Stimulated activated CD4-positive, alpha-beta T cell treated with anti-CD3 and anti-CD28 coated beads, TNF-alpha, amount 100 ng/mL, for 24 hours (primary cell): ENCODE measurements at places on chromosomes 4 and X.

DNA sequence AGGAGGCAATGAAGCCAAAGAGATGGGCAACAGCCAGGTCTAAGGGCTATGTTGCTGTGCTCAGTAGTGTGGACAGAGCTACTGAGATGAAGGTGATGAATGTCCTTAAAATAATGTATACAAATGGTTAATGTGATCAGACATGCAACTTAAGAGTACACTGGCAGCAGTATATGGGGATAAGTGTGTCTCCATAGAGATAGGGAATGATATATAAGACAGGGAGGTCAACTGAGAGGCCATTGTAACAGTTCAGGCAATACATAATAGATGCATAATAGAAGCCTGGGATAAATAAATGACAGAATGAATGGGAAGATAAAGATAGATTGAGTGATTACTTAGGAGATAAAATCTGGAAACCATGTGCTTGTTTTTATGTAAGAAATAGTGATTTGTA lies 250.0 kb downstream of the CFAP299 start:
- no peak for DNase-seq

- no peak for DNase-seq
Observed at GRCh38 chrX:22541926-22542325, 269.2 kb downstream of the CBLL2 start.

- DNase-seq, result no peak
Observed at GRCh38 chr4:6198278-6198677, 2.1 kb downstream of the JAKMIP1 start.

DNA sequence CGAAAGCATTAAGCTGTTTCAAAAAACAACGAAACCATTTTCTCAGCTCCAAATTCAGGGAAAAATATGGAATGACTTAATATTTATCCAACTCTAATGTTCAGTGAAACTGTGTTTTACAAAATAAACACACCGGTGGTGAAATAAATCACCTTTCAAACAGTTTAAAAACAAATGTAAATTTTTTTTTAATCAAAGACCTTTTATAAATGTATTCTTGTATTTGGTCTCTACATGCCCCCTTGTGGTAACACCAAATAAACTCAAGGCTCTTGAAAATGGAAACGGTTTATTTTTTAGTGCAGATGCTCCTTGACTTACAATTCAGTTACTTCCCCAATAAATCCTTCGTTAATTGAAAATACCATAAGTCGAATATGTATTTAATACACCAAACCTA lies 45.8 kb upstream of the ITM2A start:
- DNase-seq, result no peak

GRCh38 chrX:64456828-64457227 lies 61.6 kb upstream of the MTMR8 start:
- DNase-seq, result no peak

DNA sequence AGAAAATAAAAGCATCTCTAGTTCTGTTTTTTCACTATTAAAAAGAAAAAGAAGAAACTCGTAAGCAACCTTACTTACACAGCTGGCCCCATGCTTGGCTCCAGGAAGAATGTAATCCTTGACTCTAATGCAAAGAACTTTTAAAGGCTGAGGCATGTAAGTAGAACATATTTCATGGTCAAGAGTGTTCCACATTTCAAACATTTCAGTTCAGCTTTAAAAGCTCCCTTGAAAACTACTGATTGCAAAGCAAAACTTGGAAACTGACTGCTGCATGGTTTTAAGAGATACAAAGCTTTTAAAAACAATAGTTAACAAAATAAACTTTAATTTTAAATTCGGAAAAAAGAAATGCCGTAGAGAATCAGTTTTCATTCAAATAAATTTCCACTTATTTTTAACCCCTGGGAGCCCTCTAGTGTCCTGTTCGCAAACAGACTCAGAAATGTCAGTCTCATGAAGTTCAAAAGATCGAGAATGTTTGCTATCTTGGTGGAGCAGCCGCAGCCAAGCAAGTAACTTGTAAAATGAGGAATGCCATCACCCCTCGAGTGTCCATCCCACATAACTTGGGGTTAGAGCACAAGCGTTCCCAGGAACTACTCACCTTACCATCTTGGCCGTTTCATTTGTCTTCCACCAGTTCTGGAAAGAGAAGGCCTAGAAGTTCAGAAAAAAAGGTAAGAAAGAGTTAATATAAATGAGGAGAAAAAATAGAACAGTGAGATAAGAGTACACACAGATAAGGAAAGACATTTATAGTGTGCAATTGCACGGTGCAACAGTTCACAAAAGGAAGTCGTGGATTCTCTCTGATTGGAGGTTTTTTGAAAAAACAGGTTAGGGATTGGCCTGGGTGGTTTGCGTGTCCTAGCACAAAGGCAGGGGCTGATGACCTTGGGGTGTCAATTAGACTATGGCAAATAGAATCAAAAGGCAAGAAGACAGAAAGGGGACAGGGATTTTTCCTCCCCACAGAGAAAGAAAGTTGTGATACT lies at the start of gene GASK1B:
Gene GASK1B, minus strand, starts transcription at position 765 of the 998 bp plus-strand sequence. CDS start 1,650 bp downstream, outside the sequence.
- DNase-seq, result no peak

- DNase-seq, result no peak
Observed at GRCh38 chr4:183611210-183611830, 47.7 kb downstream of the RWDD4 start.

DNA sequence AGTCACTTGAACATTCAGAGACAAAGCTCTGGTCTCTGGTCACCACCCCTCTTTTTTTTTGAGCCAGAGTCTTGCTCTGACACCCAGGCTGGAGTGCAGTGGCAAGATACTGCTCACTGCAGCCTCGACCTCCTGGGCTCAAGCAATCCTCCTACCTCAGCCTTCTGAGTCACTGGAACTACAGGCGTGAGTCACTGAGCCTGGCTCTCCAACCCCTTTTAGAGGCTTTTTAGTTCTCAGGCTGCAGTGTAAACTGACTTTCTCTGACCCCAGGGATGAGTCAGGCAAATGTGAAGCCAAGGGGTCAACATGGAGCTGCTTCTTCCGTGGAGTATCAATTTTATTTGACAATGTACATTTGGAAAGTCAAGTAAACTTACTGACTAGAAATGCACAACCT lies 229.2 kb downstream of the PTTG2 start:
- no peak for DNase-seq

DNA sequence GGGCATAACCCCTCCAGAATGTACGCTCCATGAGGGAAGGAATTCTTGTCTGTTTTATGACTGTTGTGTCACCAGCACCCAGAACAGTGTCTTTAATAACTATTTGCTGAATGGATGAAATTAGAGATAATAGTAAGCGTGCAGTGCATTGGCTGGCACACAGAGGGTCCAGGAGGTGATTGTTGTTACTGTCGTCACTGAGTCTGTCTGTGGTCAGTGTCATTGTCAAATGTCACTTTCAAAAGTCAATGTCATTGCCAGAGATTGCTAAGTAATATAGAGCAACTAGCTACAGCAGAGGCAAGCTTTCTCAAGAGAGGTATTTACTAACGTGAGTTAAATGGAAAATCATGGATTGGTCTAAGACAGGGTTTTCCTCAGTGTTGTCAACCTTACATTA lies 70.7 kb downstream of the ARHGEF38 start:
- DNase-seq, result no peak

- no peak for DNase-seq
Observed at GRCh38 chrX:103056902-103057301, 7.1 kb downstream of the BEX1 start.

GRCh38 chrX:31223817-31224216 lies 152.0 kb upstream of the FTHL17 start:
- DNase-seq, result no peak

DNA sequence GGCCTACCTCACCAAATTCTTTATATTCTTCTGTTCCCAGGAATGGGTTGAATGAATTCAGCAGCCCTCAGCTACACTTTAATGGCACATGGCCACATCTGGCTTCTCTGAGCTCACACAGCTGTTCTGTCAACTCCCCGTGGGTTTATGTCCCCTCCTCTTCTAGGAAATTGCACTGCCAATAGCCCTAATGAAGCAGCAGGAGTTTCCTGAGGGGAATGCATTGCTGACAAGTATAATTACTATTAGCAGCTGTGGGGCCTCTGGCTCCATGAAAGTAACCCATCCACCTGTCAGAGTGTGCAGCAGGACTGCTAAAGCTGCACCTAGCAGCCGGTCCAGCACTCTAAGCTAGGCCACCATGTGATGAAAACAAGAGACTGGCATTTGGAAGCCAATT lies 50.3 kb downstream of the FTHL17 start:
- no peak for DNase-seq

DNA sequence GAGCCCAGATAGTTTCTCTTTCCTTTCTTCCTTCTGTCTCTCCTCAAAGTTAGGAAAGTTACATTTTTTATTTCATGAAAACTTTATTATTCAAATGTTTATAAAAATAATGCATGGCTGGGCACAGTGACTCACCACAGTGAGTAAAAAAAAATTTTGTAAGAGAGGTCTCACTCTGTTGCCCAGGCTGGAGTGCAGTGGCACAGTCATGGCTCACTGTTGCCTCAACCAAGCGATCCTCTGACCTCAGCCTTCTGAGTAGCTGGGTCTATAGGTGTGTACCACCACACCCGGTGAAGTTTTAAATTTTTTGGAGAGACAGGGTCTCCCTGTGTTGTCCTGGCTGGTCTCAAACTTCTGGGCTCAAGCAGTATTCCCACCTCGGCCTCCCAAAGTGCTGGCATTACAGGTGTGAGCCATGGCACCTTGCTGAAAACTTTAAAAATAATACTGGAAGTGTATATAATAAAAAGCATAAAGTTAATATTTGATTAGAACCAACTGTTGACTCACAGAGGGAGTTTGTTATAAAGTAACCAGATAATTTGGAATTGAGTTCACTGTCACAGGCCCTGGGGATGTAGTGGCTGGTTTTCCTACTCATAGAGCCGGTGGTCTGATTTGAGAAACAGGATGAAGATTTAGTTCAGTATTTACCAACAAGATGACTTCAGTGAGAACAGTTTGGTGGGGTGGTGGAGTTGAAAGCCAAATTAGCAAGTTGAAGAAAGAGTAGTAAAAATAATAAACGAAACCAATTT lies 18.0 kb downstream of the CMC4 start:
- DNase-seq, result no peak

GRCh38 chr4:85431156-85431555 lies 43.8 kb upstream of the ARHGAP24 start:
- DNase-seq, result no peak

- DNase-seq, result no peak
Observed at GRCh38 chr4:106325800-106326199, 9.4 kb downstream of the AIMP1 start.

DNA sequence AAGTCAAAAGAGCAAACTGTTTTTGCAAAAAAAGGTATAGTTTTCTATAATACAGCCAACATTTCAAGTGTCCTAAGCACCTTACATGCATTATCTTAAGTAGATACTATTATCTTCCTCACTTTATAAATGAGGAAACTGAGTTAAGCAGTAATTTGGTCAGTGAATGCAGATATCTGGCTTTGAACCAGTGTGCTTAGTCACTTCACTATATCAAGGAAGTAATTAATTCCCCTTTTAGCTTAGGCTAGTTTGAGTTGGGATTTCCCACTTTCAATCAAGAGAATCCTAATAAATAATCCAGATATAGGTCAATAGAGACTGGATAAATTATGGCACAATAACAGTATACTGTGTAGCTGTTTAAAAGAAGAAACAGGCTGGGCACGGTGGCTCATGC lies 14.8 kb downstream of the SPINK2 start:
- DNase-seq, result no peak

- DNase-seq, result no peak
Observed at GRCh38 chrX:25048178-25048577, 32.4 kb upstream of the ARX start.

DNA sequence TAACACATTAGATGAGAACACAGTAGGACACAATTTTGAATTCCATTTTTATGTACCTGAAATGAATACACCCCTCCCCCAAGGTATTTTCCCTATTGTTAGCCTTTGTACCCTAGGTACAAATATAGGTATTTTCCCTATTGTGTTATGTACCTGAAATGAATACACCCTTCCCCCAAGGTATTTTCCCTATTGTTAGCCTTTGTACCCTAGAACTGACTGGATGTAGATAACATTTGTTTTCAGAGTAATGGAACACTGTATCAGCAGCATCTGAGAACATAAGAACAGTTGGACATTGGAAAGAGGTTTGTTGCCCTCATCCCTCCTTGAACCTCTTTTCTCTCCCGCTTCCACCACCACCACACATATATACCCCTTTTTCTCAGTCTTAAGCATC lies 37.6 kb downstream of the YIPF6 start:
- DNase-seq, result no peak

DNA sequence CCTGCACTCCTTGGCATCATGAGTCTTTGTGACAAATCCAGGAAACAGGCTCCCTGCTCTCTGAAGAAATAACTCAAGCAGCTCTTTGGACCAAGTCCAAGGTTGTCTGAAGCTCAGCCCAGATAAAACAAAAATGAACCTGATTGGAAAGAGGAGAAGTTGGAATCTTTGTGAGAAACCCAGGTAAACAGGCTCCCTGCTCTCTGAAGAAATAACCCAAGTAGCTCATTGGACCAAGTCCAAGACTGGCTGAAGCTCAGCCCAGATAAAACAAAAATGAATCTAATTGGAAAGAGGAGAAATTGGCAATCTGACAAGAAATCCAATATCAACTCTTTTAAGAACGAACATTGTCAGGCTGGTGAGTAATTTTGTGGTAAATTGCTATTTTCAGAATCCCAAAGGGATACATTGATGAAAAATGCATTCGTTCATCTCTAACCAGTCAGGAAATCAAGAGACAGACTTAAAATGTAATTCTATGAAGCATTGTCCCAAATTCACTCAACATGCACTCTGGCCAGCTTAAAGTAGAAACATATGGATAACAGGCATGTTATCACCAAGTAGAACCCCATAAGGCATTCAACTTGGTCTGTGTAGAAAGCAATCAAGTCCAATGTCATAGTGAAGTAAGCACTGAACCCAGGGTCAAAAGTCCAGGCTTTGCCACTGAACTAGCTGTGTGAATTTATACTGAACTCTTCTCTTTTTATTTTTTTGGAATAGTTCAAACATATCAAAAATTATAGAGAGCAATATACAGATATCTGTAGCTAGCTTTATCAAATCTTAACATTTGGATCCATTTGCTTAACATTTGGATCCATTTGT lies 16.8 kb upstream of the NFXL1 start:
- DNase-seq, result no peak

GRCh38 chr4:92477298-92477697 lies 173.5 kb downstream of the GRID2 start:
- DNase-seq, result no peak
